Stimulated activated CD4-positive, alpha-beta T cell treated with anti-CD3 and anti-CD28 coated beads, Interleukin-12 subunit alpha, Interleukin-12 subunit beta, amount 100 ng/mL, for 4 hours (primary cell): ENCODE measurements at places on chromosomes 6 and 20.
A peak's percentile ranks its signal among the peaks of the same experiment; 100 is the strongest.

- DNase-seq, result no peak
Measured at GRCh38 chr6:22828179-22829062, 259.1 kb downstream of the HDGFL1 start.

GRCh38 chr6:112620812-112621569 lies 273.9 kb downstream of the RFPL4B start:
- DNase-seq, result no peak

DNA sequence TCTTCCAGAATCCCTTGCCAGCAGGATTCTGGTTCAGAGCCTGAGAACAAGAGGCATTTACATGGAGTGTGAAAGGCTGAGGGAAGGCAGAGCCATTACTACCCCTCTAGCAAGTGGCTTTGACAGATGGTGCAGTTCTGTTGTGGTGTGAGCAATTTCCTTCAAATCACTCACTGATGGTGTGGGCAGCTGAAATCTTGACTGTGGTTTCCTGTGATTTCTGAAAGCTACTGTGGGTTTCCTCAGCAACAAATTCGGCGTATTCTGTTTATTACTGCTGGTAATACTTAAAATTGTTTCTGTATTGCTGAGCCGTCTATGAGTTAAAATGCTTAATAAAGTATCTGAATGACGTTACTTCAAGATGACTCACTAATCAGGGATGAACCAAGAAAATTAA lies 181.5 kb upstream of the TCF21 start:
- no peak for DNase-seq

DNA sequence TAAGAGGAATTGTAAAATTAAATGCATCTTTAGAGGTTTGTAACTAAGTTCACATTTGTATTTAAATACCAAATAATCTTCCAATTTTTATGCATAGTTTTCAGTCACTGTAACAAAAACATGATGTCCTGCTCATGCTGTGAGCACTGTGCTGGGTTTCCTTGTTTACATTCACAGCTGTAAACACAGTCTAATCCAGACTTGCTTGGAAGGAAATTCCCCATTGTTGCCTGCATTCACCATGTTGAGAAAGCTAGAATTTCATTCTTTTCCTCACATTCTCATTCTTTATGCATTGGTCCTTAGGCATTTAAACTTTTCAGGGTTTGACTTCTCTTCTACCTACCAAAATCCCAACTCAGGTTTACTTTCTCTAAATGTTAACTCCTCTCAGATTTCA lies 242.0 kb upstream of the TBX18 start:
- DNase-seq, result no peak

DNA sequence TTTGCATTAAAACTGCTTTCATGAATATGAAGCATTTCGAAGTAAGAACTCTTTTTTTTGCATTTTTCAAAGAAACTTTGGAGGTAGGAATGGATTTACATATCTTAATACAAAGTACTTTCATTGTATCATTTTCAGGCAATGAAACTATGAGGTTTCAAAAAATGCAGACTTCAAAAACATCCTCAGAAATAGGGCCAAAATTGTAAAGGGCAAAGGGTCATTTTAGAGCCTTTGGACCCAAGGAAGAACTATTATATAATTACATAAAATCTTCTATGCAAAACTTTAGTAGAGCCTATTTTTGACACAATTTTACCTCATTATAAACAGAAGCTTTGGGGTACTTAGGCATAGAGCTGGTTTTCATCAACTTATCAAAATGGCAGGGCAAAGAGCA lies 4.9 kb downstream of the PRKN start:
- DNase-seq, result no peak

- DNase-seq, result no peak
Measured at GRCh38 chr20:53943522-53944291, 126.7 kb downstream of the BCAS1 start.

DNA sequence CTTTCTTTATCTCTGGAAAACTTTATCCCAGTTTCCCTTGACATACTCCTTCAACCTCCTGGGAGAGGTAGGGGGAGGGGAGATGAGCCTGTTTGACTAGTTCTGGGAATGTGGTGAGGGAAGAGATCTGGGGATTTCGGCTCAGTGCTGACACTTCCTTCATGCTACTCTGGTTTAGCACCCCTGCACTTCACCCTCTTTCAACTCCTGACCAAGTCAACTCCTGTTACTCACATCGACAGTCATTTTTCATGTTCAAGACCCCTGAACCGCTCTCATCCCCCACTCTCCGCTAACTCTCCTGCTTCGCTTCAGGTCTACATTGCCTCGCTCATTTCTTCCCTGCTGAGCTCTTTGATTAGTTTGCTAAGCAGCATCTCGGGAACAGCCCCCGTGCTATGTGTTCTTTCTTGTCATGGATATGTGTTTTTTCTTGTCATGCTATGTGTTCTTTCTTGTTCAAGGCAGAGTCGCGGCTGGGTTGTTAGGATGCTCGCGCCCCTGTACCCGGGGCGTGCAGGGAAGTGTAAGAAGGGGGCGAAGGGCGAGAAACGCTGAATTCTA lies 16.6 kb upstream of the TRIM27 start:
- peak; percentile 52 for DNase-seq

GRCh38 chr6:148497717-148498116 lies 155.1 kb downstream of the SASH1 start:
- DNase-seq, result no peak

DNA sequence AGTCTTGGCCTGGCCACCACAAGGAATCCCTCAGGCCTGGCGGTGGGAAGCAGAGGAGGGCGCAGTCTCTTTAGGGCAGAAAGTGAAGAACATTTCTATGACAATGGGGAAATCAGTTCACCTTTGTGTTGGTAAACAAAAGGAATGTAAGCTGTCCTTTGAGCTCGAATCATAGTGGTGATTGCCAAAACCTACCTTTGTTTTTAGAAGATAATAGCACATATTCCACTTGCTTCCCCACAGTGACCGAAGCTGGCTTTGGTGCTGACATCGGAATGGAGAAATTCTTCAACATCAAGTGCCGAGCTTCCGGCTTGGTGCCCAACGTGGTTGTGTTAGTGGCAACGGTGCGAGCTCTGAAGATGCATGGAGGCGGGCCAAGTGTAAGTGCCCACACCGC lies 144.1 kb downstream of the MTHFD1L start:
- DNase-seq, result no peak

GRCh38 chr6:145893586-145893985 lies 70.6 kb downstream of the SHPRH start:
- no peak for DNase-seq

DNA sequence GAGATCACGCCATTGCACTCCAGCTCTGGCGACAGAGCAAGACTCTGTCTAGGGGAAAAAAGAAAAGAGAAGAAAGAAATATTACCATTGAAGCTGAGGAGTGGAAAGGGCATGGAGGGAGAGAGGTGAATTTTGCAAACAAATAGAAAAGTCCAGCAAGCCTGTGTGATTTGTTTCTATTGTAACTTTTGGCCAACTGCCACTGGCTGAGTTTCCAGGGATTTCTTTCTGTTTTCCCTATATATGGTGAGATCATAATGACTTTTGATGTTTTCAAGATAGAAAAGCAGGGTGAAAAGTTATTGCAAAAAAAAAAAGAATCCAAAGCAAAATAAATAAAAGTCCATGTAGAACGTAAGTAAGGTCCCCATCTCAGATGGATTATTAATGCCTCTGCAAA lies 184.2 kb upstream of the RALGAPA2 start:
- no peak for DNase-seq

DNA sequence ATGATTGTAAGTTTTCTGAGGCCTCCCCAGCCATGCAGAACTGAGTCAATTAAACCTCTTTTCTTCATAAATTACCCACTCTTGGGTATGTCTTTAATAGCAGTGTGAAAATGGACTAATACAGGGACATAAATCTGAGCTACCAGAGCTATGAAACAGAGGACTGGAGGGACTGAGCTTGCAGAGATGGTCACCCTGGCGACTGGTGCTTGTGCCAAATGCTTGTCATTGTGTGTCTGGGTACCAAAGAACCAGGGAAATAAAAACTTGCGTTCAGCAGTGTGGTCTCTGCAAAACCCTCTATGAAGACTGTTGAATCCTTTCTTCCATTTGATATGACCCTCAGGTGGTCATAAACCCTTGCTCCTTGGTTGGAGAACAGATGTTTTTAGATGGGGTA lies 105.1 kb upstream of the PRL start:
- no peak for DNase-seq

DNA sequence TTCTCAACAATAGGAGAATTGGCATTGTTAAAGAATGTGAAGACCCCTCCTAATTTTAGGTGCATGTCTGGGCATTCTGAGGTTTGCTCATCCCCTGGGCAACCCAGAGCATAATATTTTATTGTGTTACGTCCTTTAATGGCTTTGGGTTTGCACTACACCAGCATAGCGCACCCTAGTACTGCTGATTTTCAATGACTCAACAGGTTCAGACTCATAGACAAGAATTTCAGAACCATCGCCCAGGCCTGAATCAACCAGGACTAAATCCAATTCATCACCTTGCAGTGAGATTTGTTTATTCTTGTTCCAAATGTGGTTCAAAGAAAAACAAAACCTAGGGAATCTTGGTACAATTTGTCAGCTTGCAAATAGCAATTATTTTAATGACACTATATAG lies 137.8 kb upstream of the PHACTR1 start:
- no peak for DNase-seq

DNA sequence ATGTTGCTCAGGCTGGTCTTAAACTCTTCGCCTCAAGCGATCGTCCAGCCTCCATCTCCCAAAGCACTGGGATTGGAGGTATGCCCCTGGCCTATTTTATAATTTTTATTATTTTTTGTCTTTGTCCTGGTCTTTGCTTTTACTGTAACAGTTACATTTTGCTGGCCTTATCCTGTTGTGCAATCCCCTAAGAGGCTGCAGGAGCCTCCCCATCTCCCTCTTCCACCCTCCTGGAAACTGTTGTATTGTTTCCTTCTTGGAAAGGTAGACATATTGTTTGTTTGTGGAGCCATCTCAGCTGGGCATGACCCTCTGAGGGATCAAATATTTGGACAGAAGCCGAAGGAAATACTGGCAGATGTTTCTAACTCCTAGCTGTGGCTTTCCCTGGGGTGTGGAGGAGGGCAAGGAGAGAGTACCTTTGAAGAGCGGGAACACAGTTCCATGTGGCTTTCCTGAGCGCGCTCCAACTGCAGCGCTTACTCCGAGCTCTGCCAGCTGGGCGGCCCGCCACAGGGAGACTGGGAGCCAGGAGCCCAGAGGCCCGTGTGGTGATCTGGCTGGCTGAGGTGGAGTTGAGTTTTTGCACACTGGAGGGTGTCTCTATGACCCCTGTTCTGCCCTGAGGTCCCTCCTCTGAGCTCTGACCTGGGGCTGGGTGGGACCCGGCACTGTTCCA lies 4.9 kb downstream of the MAPK13 start:
- no peak for DNase-seq

DNA sequence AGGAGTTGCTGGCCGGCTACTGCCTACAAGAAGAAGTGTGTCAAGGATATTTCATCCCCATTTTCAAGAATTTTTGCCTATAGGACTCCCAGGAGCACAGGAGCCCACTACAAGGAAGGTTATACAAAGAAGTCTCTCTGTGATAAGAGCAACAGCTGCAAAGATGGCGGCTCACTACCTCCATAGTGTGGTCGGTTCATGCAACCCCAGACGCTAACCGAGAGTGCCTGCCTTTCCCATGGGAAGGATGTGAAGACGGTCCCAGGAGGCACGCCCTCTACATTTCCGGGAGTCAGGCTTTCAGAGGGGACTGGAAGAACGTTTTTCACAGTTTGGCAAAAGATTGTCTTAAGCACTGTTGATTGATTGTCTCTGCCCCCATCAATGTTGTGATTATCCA lies 816.3 kb downstream of the QKI start:
- DNase-seq, result no peak

DNA sequence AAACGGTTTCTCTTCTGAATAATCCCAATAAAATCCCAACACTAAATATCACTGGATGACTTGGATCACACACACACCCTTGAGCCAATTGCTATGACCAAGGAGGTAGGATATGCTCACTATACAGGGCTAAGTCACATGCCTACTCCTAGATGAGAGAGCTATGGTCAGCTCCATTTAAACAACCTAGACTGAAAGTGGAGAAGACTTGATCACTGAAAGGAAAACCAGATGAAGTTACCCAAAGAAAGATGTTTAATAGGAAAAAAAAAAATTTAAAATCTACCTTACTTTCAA lies 18.9 kb upstream of the COL19A1 start:
- DNase-seq, result no peak

DNA sequence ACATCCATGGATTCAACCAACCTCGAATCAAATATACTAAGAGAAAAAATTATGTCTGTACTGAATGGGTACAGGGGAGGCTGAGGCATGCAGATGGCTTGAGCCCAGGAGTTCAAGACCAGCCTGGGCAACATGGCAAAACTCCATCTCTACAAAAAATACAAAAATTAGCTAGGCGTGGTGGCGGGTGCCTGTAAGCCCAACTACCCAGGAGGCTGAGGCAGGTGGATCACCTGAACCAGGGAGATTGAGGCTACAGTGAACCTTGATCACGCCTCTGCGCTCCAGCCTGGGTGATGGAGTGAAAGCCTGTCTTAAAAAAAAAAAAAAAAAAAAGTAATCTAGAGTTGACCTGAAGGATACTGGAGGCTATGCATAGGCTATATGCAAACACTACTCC lies 219.1 kb upstream of the SNX9 start:
- DNase-seq, result no peak

GRCh38 chr20:24647713-24648112 lies 178.3 kb downstream of the SYNDIG1 start:
- DNase-seq, result no peak

- no peak for DNase-seq
Measured at GRCh38 chr6:25883536-25883935, 9.5 kb upstream of the SLC17A3 start.

DNA sequence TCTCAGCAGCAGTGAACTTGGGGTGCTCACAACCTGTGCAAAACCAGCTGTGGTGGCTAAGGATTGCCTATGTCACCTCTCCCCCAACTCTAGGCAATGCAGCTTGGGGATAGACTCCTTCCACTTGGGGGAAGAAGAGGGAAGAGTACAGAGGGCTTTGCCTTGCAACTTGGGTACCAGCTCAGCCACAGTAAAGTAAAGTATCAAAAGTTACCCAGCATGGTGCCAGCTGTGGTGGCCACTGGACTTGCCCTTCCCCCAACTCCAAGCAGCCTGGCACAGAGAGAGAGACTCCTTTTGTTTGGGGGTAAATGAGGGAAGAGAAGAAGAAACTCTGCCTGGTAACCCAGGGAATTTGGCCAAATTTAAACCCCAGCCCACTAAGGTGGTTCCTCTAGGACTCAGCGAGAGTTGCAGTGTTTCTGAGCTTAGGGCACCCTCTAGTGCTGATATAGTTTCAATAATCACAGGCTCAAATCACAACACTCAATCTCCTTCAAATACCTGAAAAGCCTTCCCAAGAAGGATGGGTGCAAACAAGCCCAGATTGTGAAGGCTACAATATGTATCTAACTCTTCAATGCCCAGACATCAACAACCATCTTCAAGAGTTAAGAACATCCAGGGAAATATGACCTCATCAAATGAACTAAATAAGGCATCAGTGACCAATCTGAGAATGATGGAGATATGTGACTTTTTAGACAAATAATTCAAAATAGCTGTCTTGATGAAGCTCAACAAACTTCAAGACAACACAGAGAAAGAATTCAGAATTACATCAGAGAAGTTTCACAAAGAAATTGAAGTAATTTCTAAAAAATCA lies 7.6 kb upstream of the DEFB129 start:
- DNase-seq, result no peak
